ENCODE measurements at places on chromosomes 2 and 18.

DNA sequence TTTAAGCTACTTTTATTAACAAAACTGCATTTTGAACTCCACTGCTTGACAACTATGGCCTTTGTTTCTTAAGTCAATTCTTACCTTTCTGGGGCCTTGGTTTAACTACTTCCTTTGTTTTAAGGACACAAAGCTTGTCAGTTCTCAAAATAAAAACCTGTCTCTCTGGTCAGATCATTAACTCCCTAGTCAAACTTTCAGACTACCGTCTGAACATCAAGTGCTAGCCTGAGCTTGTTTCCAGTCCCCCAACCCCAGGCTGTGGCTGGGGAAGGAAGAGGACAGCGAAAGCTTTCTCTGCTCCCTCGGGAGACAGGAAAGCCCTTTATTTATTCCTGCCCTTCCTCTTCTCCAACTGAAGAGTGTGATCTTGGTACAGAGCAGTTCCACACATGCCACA, 1.7 kb downstream of the SH3YL1 start:
- peak; percentile 32 for DNase-seq

DNA sequence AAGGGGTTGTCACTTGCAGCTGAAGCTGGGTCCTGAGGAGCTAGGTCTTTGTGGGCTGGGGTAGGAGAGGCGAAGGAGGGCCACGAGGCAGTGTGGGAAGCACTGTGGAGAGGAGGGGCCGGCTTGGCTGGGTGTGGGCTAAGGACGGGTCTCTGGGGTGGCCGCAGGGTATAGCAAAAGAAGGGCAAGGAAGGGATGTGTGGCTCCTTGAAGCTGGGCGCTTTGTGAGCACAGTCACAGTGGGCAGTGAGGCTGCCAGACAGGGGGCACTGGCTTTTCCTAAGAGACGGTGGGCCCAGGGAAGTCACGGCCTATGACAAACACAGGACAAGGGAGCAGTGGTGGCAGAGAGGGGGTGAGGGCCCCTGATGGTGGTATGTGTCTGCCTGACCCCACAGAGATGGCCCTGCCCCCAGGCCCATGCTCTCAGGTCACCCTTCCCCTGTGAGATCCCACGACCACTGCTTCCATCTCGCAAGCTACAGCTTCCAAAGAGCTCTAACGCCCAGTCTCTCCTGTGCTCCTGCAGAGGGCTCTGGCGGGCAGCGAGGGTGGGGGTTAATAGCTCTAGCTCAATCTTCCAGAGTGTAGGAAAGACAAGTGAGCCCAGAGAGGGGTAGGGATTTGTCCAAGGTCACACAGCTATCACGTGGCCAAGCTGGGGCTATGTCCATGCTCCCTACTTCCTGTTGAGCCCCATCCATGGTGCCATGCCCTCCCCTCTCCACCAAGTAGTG, 32.4 kb downstream of the KCNK3 start:
- no peak for DNase-seq

- DNase-seq = no peak
Measured at GRCh38 chr2:173672573-173673340, 292.4 kb downstream of the SP3 start.

- no peak for DNase-seq
Measured at GRCh38 chr2:175957845-175958244, 44.2 kb downstream of the LNPK start.

DNA sequence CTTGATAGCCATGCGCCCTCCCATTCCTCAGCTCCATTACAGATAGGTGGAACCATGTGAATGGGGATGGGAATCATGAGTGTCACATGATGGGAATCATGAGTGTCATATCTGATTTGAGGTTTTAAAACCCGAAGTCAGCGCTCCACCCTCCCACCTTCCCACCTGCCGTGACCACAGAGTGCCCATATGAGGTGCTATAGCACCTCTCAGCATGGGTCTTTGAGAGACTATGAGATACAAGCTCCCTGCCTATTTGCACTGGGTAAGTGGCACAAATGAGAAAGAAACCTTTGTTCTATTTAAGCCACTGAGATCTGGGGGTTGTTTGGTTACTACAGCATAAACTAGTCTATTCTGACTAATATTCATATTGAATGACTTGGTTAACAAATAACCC, 78.5 kb upstream of the PTPRM start:
- DNase-seq = peak; percentile 23

- no peak for DNase-seq
Measured at GRCh38 chr2:28327956-28328922, 64.4 kb upstream of the FOSL2 start.

DNA sequence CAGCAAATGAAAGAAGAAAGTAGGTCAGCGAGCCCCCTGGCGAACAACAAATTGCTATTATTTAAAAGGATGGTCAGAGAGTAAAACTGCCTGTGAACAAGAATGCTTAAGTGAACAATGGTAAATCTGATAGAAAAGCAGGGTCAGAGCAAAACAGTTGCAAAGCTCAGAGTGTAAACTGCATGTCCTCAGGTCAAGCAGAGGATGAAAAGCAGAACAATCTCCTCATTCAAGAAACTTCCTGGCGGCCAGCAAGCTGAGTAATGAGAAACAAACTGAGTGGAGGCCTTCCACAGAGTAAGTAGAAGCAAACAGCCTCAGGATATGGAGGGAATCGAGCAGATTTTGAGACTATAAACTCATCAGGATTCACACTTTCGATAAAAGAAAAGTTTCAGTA, 117.9 kb downstream of the PPP1R1C start:
- no peak for DNase-seq

All from lung (tissue), 17 donors.